HL-60 (cell line): ENCODE measurements at places on chromosomes 11 and 22.
A peak's percentile ranks its signal among the peaks of the same experiment; 100 is the strongest.

DNA sequence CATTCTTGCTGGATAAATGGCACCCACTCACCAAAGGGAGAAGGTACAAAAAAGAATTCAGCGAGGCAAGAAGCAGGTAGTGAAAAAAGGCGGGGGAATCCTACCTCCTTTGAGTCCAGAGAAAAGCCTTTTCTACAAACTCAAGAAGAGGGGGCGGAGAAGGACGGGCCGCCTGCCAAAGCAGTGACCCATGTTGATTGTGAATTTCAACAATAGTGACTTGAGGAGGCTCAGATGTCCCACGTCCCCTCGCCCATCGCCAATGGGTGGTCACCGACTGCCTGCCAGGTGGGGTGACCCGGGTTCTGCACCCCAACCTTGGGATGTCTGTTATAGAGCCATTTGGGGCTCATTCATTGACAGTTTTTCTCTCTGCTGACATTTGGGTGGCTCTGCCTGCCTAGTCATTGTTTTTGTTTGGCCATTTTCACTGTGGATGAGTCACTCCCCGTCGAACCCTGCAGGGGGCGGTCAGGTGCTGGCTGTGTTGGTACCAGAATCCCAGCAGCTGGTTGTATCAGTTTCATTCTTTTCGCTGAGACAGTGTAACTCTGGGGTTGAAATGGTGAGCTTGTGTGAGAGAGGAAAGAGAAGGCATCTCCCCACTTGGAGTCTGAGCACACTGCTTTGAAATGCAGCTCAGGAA is 163.4 kb upstream of the NCAM1 start:
- DNase-seq: no peak

GRCh38 chr22:27431896-27432295 is 369.7 kb downstream of the MN1 start:
- DNase-seq: no peak

- DNase-seq: peak; percentile 39
These were observed 44.2 kb downstream of the LMO1 start for GRCh38 chr11:8219257-8220021.

DNA sequence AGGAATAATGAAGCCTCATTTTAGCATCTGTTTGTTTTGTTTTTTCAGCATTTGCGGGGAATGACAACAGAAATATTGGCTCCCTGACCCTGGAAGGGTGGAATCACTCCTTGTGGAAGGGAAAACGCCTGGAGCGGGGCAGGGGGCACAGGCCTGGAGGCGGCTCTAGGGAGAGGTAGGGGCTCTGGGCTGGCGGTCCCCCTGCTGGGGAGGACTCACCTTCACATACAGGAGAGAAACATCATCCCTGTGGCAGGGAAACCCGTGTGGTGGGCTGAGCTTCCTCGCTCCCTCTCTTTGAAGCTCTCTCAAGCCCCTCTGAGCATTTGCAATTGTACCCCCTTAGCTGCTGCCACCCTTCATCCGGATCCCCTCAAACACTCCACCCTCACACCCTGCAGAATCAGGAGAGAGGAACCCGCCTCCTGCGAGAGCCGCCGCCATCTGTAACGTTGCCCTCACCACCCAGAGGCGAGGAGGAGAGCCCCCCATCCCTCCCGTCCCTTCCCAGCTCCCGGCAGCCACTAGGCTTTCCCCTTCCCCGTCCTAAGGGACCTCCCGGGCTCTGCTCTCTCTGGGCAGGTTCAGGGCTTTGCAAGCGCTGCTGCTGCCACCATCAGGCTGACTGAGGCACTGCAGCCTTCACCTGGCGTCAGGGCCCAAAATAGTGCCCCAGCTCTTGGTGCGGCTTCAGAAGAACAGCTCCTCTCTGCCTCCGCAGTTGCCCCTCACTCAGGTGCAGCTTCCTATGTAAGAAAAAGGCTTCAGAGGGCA is 10.4 kb downstream of the KIRREL3 start:
- peak; percentile 42 for DNase-seq

GRCh38 chr11:134033696-134034491 is 35.0 kb upstream of the JAM3 start:
- no peak for DNase-seq
